Activated CD4-positive, alpha-beta memory T cell treated with anti-CD3 and anti-CD28 coated beads for 36 hours (primary cell): ENCODE measurements at places on chromosomes 13 and 19.

DNA sequence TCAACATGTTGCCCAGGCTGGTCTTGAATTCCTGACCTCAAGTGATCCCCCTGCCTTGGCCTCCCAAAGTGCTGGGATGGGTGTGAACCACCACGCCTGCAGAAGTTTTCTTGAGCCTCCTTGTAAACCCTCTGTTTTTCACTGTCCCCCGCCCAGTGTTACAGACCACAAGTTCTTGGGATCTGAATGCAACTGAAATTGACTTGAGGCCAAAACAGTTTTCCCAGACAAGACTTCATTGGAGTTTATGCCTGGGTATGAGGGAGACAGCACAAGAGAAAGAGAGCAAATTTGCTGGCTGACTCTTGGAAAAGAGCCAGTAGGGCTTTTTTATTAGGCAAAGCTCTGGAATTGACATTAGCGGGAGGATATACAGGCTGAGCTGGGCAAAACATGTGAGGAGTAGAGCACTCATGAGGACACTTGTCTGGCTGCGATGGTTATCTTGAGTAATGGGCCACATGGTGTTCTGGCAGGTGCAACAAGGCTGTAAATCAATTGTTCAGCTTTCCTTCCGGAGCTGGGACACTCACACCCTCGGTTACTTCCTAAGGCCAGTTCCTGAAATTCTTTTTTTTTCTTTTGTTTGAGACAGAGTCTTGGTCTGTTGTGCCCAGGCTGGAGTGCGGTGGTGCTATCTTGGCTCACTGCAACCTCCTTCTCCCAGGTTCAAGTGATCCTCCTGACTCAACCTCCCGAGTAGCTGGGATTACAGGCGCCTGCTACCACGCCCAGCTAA, 12.7 kb upstream of the HNRNPL start:
- no peak for DNase-seq

DNA sequence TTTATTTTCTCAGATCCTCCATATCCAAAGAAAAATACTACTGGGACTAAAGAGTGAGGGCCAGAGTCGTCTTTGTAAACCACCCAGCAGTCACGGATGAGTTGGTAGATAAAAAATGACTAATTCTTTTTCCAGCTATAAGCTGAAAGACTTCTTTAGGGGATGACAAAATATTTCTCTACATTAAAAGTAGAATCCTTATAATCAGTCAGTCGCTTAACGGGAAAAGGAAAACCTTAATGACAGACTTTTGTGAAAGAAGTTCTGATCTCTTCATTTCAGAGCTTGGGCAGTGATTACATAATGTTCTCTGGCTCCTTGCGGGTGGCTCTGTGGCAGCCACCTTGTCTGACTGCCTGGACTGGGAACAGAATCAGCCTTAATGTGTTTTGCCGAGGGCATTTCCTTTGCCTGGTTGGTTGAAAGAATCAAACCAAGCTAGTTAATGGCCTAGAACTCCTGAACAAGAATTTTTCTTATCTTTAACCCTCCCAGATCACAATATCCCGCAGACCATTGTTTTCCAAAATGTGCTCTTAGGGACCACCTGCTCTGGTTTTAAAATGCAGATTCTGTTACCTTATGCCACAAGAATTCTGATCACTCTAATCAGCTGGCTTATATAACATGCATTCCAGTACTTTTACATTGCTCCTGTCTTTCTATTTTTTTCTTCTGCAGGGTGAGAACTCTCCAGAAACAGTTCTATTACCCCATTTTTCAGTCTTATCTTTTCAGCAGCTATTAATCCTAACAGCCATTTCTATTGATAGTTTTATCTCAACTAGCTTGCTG, 2.5 kb downstream of the ITM2B start:
- DNase-seq, result peak; percentile 20

- no peak for DNase-seq
These were observed 7.4 kb upstream of the TPP2 start for GRCh38 chr13:102589301-102589822.

- no peak for DNase-seq
These were observed 2.1 kb downstream of the NKPD1 start for GRCh38 chr19:45158503-45159209.

GRCh38 chr13:113297370-113298042, 467 bp downstream of the LAMP1 start:
- DNase-seq, result peak; percentile 72

DNA sequence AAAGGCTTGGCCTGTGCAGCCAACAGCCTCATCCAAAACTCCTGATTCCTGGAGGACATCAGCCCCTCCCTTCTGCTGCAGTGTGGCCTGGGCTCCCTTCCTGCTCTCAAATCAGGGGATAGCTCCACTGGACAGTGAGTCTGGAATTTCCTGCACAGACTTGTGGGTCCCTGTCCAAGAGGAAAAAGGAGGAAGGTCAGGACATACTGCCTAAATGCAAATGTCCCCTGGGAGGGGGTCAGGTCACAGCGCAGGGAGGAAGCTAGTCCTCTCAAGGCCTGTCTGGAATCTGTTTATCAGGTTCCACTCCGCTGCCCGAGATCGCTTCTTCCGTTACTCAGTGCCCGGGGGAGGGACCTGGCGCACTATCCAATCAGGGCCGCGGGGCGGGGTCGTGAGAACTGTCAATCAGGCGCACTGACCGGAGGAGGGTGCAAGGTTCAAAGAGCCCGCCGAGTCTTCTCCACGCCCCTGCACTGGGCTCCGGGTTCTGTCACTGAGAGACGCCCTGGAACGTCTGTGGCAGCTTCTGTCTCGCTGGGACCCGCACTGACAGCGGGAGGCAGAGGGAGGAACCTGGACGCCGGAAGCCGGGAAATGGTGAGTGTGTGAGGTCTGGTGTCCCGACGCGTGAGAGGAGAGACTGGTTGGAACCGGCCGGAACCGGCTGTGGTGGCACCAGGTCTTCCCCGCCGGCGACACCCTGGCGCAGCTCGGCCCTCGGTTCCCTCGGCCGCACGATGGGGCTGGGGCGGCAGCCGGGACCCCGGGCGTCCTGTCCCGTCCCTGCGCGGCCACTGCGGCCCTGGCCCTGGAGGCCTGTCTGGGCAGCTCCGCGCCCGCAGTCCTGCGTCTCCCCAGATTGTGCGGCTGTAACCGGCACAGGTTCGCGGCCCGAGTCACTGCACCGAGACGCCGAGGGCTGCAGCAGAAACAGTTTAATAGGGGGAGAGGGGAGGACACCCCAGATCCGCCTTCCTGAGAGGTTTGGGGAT, at the start of gene ZNF441:
Gene ZNF441, plus strand, starts transcription at position 404 of the 995 bp plus-strand sequence. Its CDS starts 194 bp downstream, at position 598.
- peak; percentile 97 for DNase-seq

DNA sequence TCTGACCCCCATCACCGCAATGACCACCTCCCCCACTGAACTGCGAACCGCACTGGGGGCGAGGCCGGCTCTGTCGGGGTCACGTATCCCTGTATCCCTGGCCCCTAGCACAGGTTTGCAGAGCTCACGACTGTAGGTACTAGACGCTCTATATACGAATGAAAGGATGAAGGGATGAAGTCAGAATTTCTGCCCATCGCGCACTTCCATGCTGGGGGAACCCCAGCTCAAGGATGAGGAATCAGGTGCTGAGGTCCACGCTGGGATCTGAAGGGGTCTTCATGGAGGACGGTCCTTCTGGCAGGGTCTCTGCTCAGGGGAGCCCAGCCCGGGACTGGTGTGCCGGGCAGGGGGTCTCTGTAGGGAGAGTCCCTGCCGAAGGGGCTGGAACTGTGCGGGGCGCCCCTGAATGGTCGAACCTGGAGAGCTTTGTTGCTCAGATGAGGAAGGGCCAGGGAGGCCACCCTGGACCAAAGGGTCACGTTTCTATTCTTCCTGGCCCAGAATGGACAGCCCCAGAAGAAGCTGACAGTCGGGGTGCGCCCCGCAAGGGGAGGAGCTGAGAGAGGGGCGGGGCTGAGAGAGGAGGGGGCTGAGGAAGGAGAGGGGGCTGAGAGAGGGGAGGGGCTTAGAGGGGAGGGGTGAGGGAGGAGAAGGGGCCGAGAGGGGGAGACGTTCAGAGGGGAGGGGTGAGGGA, 37.9 kb upstream of the SEMA6B start:
- peak; percentile 15 for DNase-seq

DNA sequence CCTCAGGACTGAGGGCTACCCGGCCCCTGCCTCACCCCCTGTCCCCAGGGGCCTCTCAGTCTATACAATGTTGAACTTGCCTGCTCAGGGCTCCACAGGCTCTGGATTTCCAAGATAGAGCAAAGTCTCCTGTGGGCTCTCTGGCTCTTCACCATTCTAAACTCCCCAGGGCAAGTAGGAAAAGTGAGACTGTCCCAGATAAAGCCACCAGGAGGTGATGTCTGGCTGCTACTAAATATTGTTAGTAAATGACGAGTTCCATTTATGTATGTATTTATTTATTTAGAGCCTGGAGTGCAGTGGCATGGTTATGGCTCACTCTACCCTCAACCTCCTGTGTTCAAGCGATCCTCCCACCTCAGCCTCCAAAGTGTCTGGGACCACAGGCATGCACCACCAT, 73.6 kb upstream of the SIAH3 start:
- DNase-seq, result no peak

DNA sequence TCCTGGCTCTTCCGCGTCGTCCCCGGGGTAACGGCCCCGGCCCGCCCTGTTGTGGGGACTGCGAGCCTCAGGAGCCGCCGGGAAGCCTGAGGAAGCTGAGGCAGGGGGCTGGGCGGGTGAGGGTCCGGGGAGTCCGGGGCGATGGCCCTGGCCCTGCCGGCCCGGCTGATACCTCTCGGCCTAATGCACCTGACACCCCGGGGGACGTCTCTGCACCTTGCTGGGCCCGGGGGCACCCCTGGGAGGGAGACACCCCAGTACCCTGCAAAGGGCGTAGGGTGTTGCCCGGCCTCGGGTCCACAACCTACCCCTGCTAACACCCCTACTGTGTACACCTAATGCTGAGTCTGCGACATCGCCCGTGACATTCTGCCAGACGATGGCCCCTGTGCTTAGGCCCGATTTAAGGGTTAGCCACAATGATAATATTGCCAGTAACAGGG, 410 bp downstream of the PIN1 start:
- DNase-seq, result no peak

DNA sequence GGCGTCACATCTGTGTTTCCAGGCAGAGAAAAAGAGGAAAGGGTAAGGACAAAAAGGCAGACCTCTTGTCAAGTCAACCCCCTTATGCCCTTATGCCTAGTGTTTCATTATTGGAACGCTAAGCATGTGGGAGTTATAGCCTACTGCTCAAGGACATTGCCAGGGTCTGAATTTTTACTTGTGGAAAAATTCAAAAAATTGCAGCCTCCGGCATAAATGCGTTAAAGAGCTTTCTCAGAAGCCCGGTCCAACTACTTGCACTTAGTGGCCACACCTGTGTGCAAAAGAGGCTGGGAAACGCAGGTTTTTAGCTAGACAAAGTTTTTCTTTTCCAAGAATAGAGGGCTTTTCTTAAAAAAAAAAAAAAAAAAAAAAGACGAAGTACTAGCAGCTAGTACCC, 139.8 kb downstream of the DPF1 start:
- DNase-seq, result no peak

- no peak for DNase-seq
These were observed 4.1 kb downstream of the KPTN start for GRCh38 chr19:47479701-47480503.

DNA sequence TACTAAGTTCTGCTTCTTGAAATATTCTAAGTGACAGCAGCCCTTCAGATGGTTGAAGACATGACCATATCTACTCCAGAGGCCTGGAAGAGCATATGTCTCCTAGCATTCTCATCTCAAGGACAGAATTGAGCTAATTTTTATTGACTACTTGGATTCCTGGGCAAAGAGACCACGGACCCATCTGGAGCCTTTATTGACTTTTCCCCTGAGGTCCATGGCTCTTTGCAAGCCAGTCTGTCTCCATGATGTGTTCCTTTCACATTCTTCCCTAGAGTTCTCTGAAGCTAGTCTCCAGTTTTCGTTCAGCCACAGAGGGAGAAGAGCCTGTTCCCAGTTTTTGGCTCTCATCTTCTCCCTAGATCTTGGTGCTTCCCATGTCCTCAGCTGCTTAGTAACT, 202.7 kb downstream of the PCCA start:
- no peak for DNase-seq

- DNase-seq, result no peak
These were observed 22.1 kb downstream of the CUL4A start for GRCh38 chr13:113231306-113232207.

GRCh38 chr19:5929179-5929578, 15.1 kb downstream of the CAPS start:
- DNase-seq, result no peak

DNA sequence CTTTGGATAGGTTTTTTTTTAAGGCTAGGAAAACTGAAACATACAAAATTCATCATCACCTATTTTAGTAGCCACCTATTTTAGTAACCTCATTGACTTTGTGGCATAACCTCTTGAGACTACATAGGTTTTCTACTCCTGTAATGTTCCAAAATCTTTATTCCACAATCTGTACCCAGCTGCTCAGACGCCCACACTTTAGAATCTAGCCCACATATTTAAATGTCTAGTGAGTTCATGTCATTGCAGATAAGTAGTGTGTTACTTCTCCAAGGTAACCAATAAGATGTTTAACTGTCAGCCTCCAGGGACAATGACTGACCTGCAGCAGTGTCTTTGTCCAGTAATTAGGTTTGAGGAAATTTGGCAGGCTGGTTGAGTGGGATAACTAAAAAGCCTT, 330.2 kb downstream of the MZT1 start:
- DNase-seq, result no peak

- no peak for DNase-seq
These were observed 919.0 kb downstream of the EFNB2 start for GRCh38 chr13:105616333-105617075.

GRCh38 chr13:29901710-29902631, 51.6 kb upstream of the UBL3 start:
- DNase-seq, result peak; percentile 49

DNA sequence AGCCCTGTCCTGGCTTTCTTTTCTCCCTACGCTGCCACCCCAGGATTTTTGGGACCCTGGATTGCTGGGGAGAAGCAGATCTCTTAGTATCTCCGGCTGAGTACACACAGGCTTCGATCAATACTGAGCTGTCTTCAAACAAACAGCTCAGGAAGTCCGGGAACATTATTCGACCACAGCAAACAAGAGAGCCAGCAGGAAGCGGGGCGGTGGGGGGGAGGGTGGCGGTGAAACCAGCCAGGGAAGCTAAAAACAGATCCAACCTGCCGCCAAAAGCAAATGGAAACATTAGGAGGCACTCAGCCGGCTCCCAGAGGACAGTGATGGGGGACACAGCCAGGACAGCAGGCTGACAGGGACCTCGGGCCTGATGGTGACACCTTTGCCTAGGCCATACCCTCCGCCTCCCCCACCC, 12.2 kb upstream of the BCAM start:
- peak; percentile 23 for DNase-seq
